ENCODE measurements at places on chromosomes 2 and 18.
A peak's percentile ranks its signal among the peaks of the same experiment; 100 is the strongest.

DNA sequence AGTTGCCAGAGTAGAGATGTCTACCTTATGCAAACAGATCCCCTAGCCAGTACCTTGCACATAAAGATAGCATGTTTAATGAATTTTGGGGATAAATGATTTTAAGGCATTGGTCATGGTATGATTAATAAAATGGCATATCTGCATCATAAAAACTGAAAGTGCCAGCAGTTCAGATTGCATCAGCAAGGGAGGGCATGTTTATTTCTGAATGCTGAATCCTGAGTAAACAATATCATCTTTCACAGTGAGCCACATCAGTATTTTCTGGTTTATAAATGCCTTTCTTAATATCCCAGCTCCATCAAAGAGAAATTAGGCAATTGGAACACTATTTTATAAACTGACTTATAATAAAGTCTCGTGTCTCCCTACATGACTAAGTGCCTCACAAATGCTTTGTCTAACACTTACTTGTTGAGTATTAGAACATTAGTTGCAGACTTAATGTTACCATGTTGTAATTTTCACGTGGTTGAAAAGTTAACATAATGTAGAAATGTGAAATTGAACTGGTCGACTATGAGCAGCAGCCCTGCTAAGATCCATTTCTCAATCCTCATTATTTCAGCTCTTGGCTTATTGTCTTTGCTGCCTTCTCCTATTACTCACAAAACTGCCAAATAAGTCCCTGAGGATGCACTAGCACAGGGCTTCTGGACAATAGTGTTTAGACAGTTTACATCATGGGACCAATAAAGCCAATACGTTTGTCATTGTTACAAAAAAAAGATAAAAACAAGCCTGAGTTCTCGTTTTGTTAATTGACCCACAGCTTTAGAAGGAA is 48.0 kb downstream of the LANCL1 start:
- DNase-seq: peak; percentile 48

DNA sequence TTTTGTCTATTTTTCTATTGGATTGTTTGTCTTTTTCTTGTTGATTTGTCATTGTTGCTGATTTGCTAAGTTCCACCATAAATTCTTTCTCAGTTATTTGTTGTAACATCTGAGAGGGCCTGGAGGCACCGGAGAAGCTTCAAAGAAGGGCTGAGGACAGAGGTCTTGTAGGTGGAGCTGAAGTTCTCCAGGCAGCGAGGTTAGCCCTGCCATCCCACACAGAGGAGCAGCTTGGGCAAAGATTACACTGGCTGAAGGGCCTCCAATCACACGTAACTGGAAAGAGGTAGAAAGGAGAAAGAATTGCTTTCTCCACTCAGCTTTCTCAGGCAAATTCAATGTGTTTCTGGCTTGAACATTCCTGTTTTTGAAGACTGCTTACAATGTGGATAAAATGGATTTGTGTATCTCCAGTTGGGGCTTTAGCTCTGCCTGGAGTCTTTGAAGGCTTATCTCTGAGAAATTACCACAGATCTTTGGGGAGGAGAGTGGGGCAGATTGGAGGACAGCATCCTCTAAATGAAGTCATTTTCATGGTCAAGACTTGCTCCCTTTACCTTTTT is 21.1 kb upstream of the EMILIN2 start:
- DNase-seq: no peak

DNA sequence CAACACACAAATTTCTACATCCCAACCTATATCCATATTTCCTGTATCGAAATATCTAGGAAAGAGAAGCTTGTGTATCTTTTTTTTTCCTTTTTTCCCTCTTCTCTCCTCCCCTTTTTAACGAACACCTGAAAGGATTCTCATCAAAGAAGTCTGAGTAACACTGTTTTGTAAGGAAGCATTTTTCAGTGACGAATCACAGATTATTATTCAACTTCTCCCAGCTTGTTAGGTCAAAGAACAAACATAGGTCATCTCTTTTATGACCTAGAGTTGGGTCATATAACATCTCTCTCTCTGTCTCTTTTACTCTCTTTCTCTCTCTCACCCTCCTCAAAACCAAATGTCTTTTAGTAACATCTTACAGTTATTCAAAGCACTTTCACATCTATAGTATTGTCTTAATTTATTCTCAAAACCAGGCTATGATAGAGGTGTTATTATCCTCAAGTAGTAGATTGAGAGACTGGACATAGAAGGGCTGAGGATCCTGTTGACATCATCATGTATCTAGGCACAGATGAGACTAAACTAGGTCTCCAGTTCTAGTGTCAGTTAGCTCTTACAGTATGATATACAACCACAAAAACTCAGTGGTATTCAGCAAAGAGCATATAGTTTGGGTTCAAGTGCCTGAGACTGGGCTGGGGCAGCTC is 80.1 kb upstream of the SPOPL start:
- DNase-seq: peak; percentile 19

DNA sequence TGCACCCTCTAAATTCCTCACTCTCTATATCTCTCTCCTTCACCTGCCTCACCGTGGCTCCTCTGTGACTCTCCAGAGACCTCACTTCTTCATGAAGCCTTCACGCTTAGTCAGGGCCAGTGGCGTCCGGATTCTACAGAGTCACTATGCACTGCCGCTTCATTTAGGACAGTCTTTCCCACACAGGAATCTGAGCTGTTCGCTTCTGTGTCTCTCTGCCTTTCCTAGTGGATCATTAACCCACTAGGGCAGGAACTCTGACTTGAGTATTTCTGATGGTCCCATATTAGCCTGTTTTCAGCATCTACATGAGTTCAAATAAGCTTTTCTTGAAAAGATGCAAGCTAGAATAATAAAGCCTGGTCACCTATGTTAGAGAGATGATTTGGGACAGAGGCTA is 180.2 kb upstream of the DOK6 start:
- DNase-seq: no peak

- peak; percentile 52 for DNase-seq
Measured at GRCh38 chr2:239934571-239935171, 90.5 kb downstream of the NDUFA10 start.
